Pancreas (tissue), 10 donors: ENCODE measurements at places on chromosomes 11 and 22. TPM values are rescaled to one million over a fixed set of nuclear protein-coding genes. Genes with fewer than 3 reads are reported as not detected.

DNA sequence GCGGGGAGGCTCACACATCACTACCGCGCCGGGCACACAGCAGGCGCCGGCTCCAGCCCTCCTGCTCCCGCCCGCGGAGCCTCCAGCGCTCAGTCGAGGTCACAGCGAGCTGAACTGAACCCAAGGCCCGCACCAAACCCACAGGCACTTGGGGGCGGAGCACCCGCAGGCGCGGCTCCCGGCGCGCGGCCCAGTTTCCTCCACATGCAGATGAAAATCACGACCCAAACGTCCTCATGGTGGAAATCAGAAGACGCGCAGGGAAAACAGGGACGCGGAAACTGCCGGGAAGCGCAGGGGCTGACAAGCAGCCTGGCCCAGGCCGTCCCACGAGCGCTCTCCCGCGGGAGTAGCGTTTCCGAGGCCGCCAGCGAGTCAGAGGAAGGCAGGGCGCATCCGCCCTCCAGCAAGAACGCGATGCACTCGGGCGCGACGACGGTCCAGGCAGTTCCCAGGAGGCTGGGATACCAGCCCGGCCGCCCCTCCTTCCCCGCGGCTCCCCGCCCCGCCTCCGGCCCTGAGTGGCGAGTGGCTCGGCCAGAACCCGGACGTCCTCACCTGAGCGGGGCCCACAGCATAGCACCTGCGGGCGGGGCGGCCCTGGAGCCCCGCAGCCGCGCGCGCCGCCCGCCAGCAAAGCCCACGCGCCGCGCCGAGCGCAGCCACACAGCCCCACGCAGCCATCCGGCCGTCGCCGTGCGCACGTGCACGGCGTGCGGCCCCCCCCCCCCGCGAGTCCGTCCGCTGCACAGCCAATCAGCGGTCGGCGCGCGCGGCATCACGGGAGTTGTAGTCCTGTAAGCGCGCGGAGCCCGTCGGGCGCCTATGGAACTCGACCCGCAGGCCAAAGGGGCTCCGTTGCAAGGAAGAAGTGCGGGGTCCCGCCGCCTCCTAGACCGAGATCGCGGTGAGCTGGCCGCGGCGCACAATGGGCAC is at the start of gene HDHD5:
TSS of gene HDHD5 (minus strand) at position 710 of the 936 bp plus-strand sequence. CDS start at position 684, 26 bp downstream.
- H3K36me3 ChIP-seq, result no peaks in the 10 kb centered on the region
- H3K4me1 ChIP-seq, result peaks cover 8% of the 10 kb centered on the region
- peak within 1 kb of the TSS; percentile 70 for H3K4me3 ChIP-seq

DNA sequence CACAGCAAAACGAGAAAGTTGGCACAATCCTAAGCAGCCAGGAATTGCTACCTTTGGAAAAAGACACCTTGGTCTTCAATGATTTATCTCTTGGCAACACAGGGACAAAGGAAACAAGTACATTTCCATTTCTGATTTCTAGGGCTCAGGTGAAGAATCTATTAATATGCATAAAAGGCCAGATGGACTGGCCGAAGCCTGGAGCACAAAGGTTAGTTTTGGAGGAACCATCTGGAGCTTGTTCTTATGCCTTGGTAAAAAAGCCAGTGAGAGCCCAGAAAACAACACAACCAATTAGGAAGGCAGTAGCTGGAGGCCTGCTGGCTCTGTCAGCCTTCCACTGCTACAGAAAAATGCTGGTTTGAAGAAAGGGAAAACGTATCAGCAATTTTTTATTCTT is 713.5 kb upstream of the API5 start:
- H3K4me1 ChIP-seq, result no peaks in the 10 kb centered on the region
- no peak overlapping the region for H3K4me3 ChIP-seq
- no peak for DNase-seq

DNA sequence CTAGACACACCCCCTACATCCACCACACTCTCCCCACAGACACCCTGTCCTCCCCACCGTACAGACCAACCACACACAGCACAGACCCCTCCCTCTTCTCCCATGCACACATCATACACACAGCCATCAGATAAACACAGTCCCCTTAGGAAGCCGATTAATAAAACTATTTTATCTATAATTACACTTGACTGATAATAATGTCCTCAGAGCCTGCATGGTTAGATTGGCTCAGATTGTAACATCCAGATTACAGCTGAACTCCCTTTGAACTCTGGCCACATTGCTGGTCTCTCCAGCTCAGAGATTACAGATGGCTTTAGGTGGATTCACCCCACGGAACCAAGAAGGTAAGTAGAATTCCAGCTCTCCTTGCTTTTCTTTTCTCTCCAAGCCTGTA is 9.5 kb upstream of the ELF5 start:
- no peak overlapping the region for H3K27ac ChIP-seq
- no peak overlapping the region for H3K4me3 ChIP-seq

DNA sequence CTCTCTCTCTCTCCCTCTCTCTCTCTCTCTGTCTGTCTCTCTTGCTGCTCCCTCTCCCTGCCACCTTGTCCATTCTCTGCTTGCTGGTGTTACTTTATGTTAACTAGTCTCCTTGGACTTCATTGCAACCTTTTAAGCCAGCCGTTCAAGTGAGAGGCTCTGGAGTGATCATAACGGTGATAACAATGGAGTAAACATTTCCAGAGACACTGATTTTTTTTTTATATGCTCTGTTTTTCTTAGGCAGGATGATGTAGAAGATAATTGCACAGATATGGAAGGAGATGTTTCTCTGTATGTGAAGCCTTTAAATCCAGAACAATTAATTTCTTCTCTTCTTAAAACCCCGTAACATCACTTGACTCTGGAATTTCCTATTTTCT is 287.7 kb downstream of the TMEM135 start:
- H3K36me3 ChIP-seq, result no peaks in the 10 kb centered on the region
- H3K27ac ChIP-seq, result no peak overlapping the region
- no peaks in the 10 kb centered on the region for H3K27me3 ChIP-seq
- H3K4me3 ChIP-seq, result no peak overlapping the region
- no peak for DNase-seq

DNA sequence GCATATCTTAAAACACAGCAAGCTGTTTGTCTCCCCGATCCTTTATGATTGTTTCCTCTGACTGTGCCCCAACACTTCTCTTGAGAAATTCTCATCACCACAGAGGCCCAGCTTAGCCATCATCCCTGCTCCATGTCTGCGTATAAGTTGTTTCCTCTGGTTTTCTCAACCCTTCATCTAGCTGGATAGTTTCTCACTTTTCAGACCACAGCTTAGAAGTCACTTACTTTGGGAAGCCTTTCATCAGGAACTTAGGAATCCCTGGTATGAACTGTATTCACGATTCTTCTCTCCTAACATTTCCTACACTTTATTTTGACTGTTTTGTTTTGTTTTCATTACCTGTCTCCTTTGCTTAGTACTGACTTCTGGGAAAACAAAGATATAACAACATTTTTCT is 295.2 kb downstream of the GUCY1A2 start:
- no peaks in the 10 kb centered on the region for H3K4me1 ChIP-seq
- H3K27me3 ChIP-seq, result no peaks in the 10 kb centered on the region
- no peak for DNase-seq
- H3K4me3 ChIP-seq, result no peak overlapping the region
- no peaks in the 10 kb centered on the region for H3K36me3 ChIP-seq
- no peak overlapping the region for H3K27ac ChIP-seq

Gene PDGFD
- polyA plus RNA-seq, result 9.9 TPM

Gene CD3G
- polyA plus RNA-seq, result 0.04 TPM

Gene SERPING1
- 292 TPM for polyA plus RNA-seq
